GM12878 (cell line): ENCODE measurements at places on chromosomes 4 and X.

- no peak for DNase-seq
Observed at GRCh38 chrX:46577221-46578005, 3.8 kb downstream of the CHST7 start.

- DNase-seq = no peak
Observed at GRCh38 chr4:151865312-151865711, 104.5 kb upstream of the GATB start.

DNA sequence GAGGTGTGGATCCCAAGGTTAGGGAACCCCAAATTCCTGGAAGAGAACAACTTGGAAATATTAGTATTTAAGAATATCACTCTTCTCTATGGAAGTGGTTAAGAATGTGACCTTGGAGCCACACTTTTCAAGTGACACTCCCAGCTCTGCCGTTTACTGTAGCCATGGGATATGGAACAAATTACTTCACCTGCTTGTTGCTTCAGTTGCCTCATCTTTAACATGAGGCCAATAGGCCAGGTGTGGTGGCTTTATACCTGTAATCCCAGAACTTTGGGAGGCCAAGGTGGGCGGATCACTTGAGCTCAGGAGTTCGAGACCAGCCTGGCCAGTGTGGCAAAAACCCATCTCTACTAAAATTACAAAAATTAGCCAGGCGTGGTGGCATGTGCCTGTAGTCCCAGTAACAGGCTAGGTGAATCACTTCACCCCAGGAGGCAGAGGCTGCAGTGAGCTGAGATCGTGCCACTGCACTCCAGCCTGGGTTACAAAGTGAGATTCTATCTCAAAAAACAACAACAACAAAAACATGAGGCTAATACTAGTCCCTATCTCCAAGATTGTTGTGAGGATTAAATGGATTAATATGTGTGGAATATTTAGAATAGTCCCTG, 13.0 kb downstream of the IL13RA1 start:
- DNase-seq = no peak

DNA sequence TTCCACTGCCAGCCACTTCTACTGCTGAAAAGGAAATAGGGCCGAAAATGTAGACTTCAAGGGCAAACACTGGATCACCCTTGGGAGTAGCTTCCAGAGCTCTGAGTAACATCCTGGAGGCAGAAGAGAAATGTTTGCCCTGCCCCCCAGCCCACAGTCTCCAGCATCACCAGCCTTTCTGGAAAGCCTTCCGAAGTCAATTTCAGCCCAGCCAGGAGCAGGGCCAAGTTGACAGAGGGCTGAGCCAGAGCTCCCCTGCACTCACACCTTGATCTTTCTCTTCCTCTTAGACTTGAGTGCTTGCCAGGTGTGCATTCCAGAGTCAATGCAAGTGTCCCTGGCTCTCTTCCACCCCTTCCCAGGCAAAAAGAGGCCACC, 35.2 kb downstream of the SLC25A5 start:
- no peak for DNase-seq

- no peak for DNase-seq
Observed at GRCh38 chr4:57098941-57099340, 11.2 kb downstream of the IGFBP7 start.

DNA sequence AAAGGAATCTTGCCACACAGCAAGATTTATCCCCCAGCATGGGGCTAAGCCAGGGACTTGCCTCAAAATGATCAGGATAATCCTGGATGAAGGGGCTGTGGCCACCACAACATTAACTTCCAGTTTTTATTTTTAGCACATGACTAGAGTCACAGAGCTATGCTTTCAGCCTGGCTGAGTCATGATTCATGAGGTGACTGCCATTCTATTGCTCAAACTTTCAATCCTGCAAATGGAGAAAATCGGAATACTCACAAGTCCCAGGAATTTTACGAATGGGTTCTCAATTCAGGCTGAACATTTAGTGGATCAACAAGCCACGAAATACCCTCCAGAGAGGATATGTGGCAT, 70.7 kb upstream of the HPGD start:
- no peak for DNase-seq

DNA sequence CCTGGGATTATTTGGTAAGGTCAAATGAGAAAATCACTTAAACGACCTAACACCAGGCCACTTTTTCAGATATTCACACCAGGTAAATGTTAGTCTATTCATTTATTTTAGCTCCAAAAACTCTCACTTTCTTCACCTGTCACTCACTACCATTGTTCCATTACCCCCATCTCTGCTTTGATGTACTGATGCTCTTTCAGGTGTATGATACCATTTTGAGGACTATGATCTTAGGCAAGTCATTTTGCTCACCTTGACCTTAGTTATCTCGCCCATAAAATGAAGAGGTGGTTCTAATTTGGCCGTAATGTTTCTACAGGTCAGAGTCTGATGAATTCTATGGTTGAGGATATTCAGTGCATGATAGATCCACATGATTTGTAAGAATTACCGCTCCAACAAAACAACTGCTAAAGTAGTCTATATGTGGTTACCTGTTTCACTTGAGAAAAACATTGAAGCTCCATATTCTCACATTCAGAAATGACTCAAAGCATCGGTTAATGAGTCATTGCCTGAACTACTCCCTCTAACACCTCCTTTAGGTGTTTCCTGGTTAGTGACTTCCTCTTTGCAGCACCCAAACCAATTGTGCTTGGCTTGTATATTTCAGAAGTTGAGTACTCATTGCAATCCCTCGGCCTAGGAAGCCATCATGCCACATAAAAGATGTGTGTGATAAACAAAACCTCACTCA, 4.5 kb downstream of the DTHD1 start:
- DNase-seq = peak; percentile 93

- DNase-seq = no peak
Observed at GRCh38 chr4:81453024-81453423, 18.7 kb downstream of the RASGEF1B start.

- DNase-seq = no peak
Observed at GRCh38 chrX:115494161-115494560, 66.8 kb upstream of the PLS3 start.

- DNase-seq = no peak
Observed at GRCh38 chrX:136112778-136113177, 34.6 kb upstream of the FHL1 start.

DNA sequence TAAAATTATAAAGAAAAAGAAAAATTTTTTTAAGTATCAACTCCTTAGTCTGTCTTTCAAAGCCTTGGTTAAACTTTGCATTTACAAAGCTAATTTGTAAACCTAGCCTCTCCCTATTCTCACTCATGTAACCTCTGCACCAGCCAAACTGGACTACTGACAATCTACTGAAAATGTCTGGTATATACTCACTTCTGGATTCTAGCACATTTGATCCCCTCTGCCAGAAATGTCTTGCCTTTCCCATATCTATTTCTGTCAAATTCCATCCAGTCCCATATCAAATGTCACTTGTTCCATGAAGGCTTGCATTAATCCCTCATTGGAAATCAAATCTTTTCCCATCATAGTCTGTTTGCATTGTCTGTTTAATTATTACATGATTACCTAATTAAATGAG, 105.8 kb upstream of the KLHL13 start:
- DNase-seq = no peak

DNA sequence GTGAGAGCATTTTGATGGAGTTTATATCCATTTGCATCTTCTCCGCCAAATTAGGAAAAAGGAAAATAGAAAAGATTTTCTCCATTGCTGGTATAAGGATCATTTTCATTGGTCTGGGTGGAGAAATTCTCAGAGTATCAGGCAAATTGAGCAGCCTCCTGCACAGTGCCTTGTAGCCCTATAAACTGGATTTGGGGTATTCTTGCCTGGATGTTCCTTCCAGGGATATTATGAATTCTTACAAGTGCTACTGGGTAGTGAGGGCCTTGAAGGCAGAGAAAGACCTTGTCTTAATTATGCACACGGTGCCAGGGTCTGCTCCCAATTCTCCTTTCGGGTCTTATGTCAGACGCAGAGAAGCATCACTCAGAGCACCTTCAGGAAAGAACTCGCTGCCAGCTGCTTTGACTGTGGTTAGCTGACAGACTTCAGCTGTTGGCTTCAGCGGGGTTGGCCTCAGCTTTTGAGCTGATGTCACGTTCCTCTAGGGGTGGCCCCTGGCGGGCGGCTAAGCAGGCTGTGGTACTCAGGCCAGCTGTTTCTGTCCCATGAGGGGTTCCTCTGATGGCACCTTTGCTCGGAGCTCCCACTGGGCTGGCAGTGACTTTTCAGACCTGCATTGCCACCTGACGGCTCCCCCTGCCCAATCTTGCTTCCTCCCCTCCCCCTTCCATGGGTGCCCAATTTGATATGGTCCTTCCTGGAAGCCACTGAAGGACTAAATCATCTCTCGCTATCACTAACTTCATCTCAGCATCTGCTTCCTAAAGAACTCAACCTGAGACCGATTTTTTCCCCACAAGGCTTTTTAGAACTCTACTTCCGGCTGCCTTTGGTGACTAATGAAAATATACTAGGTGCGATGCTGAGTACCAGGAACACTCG, 519.5 kb downstream of the BCOR start:
- DNase-seq = peak; percentile 68

DNA sequence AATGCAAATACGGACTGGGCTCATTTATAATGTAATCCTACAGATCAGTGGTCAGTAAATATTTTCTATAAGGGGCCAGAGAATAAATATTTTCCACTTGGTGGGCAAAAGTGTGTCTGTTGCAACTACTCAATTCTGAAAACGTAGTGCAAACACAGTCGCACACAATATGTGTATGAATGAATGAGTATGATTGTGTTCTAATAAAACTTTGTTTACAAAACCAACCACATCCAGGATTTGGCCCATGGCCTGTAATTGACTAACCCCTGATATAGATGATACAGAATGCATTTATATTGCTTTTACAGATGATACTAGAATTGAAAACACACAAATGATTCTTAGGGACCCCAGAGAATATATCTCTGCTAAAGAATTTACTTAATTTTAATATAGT, 197.6 kb downstream of the ASB9 start:
- no peak for DNase-seq

GRCh38 chr4:101400096-101400495, 52.8 kb upstream of the PPP3CA start:
- DNase-seq = no peak

- DNase-seq = no peak
Observed at GRCh38 chr4:88158489-88159228, at the start of gene ABCG2. Gene ABCG2, minus strand, starts transcription at chr4:88158639. Its CDS starts 18,644 bp downstream, at chr4:88139995.
